ENCODE measurements at places on chromosomes 16 and 17. TPM values are rescaled to one million over a fixed set of nuclear protein-coding genes. Genes with fewer than 3 reads are reported as not detected.

CDRT15 gene
- not detected for total RNA-seq

SMIM5 gene
- 15.8 TPM for total RNA-seq

DNA sequence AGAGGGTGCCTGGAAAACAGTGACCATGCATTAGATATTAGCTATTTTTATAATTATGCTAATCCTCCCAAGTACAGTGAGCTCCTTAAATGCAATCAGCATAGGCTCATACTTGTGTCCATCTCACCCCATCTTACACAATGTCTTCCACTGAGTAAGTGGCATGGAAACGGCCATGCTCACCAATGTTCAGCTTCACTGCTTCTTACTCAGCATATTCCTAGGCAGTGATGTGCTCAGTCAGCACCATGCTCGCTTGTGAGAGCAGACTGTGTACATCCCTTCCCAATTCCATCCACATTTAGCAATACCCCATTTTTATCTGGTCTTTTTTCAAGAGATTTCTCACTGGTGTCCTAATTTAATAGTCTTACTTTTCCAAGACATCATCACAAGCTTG lies 454.8 kb upstream of the SOX9 start:
- no peak for DNase-seq

DNA sequence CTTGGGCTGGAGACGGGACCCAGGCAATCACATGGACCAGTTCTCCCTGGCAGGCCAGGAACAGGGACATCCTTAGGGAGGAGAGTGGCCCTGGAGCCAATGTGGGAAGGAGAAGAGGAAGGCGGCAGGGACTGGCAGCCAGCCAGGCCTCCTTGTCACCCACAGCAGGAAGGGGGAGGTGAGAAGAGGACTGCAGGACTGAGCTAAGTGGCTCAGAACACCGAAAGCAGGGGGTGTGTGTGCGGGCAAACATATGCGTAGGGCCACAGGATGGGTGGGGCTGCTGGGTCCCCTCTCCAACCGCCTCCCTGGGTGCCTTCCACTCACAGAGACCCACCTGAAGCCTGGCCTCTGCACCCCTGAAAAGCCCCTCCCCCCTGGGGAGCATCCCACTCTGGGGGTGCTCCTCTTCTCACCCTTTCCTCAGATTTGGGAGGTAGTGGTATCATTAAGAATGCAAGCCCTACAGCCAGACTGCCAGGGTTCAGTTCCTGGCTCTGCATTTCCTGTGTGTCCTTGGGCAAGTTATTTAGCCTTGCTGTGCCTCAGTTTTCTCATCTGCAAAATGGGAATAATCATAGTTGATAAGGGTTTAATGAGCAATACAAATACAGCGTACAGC lies 8.1 kb downstream of the PNMT start:
- DNase-seq, result peak; percentile 90

DNA sequence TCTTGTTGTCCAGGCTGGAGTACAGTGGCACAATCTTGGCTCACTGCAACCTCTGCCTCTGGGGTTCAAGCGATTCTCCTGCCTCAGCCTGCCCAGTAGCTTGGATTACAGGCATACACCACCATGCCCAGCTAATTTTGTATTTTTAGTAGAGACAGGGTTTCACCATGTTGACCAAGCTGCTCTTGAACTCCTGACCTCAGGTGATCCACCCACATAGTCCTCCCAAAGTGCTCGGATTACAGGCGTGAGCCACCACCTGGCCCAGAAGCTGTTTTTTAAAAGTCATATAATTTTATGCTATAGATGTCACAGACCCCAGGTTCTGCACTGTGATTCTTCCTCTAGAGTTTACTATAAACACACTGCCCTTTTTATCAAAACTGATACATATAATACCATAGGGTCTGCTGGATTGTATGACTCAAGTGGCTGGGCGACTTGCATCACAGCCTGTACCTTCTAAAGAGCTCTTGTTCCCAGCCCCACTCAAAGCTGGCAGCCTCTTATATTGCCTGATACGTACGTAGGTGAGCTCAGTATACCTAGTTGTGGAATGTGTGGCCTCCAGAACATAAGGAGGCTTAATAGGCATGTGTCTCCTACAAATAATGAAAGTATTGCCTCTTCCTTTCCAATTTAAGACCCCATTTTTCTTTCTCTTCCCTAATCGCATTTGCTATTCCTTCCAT lies 295.8 kb downstream of the ZFHX3 start:
- no peak for DNase-seq
